Stimulated activated CD8-positive, alpha-beta memory T cell treated with anti-CD3 and anti-CD28 coated beads, Interleukin-2, amount 100 ng/mL, for 48 hours (primary cell): ENCODE measurements at places on chromosomes 12 and 14.

GRCh38 chr14:56559182-56559581 is 20.4 kb upstream of the TMEM260 start:
- no peak for DNase-seq

DNA sequence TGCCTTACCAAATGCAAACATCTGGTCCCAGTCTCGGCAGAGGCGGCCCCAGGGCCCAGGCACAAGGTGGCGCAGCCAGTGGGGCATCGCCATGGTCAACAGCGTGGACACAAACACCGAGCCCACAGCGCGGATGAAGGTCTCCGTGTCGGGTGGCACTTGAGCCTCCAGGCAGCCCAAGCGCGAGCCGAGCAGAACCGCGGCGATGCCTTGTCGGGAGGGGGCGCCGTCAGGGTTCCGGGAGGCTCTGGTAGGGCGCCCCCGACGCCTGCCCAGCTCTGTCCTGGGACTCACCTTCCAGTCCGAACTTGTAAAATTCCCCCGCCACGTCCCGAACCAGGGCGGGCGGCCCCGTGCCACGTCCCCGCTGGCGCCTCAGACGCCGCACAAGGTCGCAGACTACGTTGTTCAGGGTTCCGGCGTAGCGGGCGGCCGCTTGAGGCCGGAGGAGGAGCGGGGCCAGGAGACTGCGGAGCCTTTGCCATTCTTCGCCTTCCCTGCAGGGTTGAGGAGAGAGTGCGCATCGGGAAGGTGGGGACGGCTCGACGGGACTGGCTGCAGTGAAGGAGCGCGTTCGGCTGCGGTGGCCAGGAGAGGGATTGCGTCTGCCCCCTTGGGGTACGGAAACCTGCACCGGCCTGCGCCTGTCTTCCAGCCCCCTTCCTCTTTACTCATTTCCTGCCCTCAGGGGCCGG is 1.7 kb downstream of the CYP27B1 start:
- peak; percentile 51 for DNase-seq

- DNase-seq = no peak
Observed at GRCh38 chr12:3533703-3534386, 42.8 kb downstream of the PRMT8 start.

DNA sequence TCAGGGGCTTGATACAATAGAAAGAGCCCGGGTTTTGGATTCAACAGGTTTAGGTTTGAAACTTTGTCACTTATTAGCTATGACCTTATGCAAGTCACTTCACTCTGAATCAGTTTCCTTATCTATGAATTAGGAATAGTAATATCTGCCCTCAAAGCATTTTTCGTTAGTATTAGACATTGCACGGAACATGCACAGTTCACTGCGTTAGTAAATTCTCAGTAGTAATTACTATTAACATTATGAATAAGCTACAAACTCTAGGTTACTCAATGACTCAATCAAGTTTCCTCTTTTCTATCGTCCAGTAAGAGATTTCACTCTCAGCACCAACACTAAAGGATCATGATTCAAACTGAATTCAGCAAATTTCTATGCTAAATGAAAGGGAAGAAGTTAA is 150.3 kb downstream of the CEP83 start:
- no peak for DNase-seq

- DNase-seq = peak; percentile 86
Observed at GRCh38 chr14:95515596-95516552, 576 bp downstream of the SYNE3 start.

- DNase-seq = no peak
Observed at GRCh38 chr12:91687052-91688017, 458.3 kb downstream of the BTG1 start.

DNA sequence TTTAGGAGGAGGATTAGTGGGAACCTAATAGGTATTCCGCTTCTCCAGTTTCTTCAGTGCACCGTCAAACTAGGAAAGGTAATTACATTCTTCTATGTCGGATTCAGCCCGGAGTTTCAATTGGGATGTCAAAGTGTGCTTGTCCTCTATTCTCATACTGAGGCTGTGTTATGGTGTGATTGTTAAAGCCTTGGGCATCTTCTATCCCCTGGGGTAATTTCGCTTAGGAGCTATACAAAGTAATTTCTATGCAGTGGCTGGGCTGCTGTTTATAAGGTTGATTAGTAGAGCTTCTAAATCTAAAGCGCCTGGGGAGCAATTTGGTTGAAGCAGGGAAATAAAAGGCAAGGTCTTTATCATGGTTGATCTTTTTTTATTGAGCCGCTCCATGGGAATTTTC is 399.6 kb downstream of the ZFP36L1 start:
- DNase-seq = no peak

GRCh38 chr12:29893002-29893401 is 109.3 kb upstream of the TMTC1 start:
- DNase-seq = no peak

DNA sequence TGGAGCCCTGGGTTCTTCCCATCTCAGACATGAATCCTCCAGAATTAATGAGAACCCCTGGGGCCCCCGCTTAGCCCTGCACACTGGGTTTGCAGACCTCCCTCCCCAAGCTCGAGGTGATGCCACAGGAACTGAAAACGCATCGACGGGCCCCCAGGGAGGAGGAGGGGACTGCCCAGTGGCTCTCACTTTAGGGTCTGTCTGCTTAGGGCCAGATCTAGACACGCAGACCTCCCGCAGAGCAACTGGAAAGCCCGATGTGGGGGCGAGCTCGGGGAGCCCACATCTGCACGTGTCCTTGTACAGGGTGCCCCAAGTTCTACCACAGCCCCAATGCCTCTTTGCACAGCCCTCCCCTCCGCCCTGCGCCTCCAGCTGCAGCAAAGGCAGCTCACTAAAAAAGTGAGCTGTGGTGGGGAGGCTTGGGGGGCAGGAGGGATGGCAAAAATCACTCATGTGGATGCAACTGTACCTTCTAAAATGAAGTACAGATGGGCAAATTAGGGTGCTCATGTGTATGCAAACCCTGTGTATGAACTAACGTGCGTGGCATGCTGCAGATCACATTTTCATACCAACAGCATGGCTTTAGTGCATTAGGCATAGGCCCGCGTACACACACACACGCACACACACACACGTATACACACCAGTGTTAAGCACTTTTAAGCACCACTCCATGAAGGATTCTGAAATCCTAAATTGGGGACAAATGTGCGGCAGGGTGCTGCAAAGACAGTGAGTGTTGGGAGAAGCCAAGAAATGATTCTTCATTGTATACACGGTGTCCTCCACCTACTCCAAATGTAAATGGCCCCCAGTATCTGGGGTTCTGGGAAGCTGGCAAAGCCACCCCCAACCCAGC is 99.9 kb upstream of the MAP1LC3B2 start:
- no peak for DNase-seq

GRCh38 chr12:2297004-2297403 is 244.2 kb downstream of the CACNA1C start:
- no peak for DNase-seq

GRCh38 chr12:52020539-52021336 is 14.0 kb downstream of the TAMALIN start:
- peak; percentile 46 for DNase-seq

GRCh38 chr12:124583854-124584253 is 16.4 kb upstream of the NCOR2 start:
- no peak for DNase-seq

- DNase-seq = no peak
Observed at GRCh38 chr14:40308240-40308639, 876.0 kb upstream of the FBXO33 start.

- peak; percentile 73 for DNase-seq
Observed at GRCh38 chr12:121128908-121129810, 3.5 kb upstream of the P2RX7 start.

DNA sequence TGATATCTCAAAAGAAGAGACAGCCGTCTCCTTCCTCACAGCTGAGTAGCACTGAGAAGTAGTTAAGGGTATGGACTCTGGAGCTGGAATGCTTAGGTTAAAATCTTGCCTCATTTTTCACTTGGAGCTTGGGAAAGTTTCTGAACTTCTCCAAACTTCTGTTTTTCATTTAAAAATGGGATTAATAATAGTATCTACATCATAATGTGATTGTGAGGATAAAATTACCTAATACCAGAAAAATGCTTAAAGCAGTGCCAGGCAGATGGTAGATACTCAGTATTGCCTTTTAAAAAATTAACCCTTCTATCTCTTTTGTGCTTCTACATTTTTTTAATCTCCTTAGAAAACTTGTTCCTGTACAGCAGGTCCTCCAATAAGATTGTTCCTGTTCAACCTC is 63.1 kb downstream of the A2M start:
- no peak for DNase-seq

GRCh38 chr12:119784673-119785072 is 92.4 kb downstream of the CIT start:
- no peak for DNase-seq

GRCh38 chr14:102525219-102525928 is 15.8 kb upstream of the ANKRD9 start:
- no peak for DNase-seq

DNA sequence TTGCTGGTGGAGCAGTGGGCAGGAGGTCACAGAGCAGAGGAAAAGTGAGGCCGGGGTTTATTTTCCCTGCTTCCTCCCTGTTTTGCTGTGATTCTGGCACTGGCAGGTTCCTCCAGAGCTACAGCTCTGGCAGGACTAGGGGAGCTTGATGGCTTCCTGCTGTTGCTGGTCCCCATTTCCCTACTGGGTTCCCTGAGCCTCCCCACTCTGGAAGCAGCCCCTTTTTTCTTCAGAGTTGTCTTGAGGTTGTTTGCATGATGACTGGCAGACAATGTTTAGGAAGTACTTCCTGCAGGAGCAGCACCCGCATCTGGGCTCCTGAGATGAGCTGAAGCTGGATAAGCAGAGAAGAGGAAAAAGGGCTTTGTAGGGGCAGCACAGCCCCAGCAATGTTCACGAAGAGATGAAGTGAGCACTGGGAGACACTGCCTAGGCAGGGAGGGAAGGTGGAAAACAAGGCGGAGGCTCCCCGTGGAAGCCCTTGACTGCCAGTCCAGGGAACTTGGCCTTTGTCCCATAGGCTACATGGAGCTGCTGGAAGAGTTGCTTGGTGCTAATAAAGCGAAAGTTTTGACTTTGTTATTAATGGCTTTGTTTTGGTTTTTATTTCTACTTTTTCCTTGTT is 126.9 kb downstream of the SLC38A6 start:
- no peak for DNase-seq

- DNase-seq = no peak
Observed at GRCh38 chr14:77864085-77864484, 64.2 kb downstream of the ADCK1 start.

DNA sequence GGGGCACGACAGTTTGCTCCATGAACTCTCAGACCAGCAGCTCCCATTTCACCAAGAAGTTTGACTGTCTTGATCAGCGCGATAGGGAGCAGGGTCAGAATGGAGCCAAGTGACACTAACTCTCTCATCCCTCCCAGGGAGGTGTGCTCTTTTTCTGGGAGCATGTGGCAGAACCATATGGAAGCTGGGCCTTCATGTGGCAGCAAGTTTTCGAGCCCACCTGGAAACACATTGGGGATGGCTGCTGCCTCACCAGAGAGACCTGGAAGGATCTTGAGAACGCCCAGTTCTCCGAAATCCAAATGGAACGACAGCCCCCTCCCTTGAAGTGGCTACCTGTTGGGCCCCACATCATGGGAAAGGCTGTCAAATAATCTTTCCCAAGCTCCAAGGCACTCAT is 24.0 kb downstream of the ITGA7 start:
- DNase-seq = no peak

DNA sequence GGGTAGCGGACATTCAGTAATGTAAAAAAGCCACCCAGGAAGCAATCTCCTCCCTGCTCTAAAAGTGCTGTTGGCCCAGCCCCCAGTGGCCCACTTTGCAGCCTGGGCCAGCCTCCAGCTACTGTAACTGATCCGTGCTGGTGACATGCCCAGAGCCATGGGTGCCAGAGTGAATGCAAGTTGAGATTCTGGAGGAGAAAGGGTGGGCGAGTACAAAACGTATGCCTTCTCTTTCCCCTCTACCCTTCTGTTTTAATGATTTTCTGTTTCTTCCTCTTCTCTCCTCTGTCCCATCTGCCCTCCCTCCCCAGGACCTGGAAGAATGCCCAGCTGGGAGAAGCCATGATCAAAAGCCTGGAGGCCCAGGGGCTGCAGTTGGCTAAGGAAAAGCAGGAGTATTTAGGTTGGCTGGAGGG is 16.9 kb downstream of the PLEKHD1 start:
- DNase-seq = no peak

DNA sequence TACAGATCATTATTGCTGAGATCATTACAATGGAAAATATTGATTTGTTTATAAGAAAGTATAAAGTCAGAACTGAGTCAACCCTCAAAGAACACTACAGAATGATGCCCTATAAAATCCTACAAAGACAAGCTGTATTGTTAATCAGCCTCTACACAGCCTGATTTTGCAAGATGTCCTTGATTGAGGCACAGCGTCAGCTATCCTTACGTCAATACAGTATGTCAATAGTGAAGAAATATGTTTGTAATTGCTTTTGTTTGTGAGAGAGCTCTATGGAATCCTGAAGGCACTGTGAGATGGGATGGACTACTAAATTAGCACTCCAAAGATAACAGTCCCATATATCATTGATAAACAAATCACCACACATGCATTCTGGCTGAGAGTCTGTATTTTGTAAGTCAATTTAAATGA is 70.7 kb downstream of the RASSF9 start:
- no peak for DNase-seq

DNA sequence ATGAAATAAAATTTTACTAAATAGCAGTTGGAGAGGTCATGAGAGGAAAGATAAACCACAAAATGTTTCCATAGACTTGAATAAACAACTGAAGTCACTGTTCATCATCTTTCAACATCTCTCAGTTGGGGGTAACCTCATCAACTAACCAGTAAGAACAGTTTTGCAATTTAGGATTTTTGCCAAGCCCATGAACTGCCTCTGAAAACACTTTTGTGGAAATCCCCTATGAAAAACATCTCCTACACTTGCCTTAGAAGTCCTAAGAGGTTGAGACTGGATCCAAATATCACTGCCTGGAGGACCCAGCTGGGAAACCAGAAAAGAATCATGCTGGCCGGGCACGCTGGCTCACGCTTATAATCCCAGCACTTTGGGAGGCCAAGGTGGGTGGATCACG is 273.1 kb downstream of the C12orf50 start:
- DNase-seq = no peak

- DNase-seq = no peak
Observed at GRCh38 chr12:34403706-34404376, 381.5 kb downstream of the ALG10 start.

DNA sequence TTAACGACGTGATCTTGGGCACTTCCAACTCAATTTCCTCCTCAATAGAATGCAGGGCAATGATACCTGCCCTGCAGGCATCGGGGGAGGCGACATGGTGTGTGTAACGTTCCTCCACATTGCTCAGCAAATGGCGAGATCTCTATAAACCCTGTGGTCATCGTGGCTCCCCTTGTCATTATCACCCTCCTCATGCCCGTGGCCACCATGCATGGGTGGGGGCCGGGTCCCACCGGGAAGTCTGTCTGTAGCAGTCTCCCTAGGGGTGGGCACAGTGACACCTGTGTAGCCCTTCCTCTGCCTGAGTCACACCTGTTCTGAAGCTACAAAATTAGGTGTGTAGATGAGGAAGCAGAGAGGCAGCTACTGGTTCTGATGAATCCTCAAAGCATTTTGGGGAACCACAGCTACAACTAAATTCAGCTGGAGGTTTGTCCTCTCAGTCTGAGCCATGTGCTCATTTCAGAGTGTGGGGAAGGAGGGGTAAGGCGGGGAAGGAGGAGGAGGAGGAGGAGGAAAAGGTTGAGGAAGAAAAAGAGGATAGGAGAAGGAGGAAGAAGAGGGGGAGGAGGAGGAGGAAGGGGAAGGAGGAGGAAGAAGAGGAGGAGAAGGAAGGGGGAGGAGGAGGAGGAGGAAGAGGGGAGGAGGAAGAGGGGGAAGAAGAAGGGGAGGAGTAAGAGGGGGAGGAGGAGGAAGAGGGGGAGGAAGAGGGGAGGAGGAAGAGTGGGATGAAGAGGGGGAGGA is 11.0 kb upstream of the CACNA2D4 start:
- no peak for DNase-seq

- DNase-seq = no peak
Observed at GRCh38 chr12:38983117-38983571, 77.8 kb upstream of the CPNE8 start.
